NCI-H1092 (cell line): ENCODE measurements at places on chromosomes 11 and 22.

GRCh38 chr11:87136236-87136635, 98.5 kb downstream of the TMEM135 start:
- no peak for DNase-seq

- no peak for DNase-seq
Measured at GRCh38 chr11:36792996-36793914, 195.2 kb upstream of the RAG2 start.

DNA sequence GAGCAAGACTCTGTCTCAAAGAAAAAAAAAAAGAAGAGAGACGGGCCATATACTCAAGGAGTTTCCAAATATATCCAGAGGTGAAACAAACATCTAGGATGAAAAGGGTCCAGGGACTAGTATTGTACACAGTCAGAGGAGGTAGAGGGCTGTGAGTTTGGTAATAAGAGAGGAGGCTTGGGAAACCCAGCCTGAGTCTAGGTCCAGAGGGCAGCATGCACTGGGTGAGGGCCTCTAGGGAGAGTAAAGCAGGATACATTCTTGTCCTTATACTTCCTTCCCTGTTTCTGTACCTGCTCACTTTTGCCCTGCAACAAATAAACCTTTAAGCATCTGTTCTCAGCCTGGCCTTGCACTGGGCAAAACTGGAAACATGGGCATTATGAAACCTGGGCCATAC, 31.5 kb downstream of the STIM1 start:
- no peak for DNase-seq

- DNase-seq, result no peak
Measured at GRCh38 chr22:24138649-24139420, 42.5 kb upstream of the SUSD2 start.
